NCI-H446 treated with DMSO at 0.1 percent for 48 hours (cell line): ENCODE measurements at places on chromosomes 6 and 20.

DNA sequence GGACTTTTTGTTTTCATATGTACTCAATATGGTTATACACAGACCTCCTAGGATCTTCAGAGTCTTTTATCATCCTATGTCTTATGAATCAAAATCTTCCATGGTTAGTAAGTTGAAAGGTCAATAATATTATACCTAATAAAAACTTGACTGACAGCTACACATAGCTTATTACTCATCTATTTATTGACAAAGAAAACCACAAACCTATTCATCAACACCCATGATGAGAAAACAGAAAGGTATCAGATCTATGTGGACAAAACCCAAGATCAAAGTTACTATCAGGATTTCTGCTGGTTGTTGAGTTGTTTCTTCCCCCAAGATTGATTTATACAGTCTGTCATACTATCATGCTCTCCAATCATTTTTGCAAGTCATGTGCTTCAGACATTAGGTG, 460.1 kb upstream of the MANEA start:
- DNase-seq: no peak

DNA sequence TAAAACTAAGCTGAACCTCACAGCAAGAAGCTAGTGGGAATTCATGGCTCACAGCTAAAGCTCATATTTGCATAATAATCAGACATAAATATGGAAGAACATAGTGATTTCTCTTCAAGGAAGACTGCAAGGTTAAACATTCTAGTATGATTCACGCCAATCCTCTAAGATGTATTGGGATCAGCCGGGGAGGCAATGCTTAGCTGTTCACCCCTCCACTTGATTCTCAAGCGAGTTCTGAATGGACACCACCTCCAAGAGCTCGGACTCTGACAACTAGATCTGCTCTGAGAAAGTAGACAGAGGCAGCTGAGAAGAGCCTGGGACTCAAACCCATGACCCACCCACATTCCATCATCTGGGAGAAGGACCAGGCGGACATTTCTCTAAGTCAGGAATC, 118.4 kb upstream of the EDN1 start:
- DNase-seq: no peak

GRCh38 chr20:21523281-21523868, 9.5 kb upstream of the NKX2-2 start:
- DNase-seq: no peak

DNA sequence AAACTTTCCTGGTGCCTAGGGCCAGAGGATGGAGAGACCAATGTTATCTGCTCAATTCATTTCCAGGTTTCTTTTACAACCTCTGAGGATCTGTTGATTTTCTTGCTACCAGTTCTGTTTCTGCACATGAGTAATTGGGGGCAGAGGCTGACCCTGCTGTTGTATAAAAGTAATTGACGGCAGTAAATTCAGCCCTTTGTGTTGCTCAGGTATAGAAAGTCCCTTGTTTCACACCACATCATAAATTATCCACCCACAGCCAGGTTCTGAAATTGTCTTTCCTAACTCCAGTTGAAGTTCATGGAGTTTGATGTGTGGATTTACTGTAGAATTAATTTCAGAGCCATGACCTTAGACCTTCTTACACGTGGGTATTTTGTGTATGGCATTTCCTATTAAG, 107.4 kb upstream of the GRIK2 start:
- no peak for DNase-seq

DNA sequence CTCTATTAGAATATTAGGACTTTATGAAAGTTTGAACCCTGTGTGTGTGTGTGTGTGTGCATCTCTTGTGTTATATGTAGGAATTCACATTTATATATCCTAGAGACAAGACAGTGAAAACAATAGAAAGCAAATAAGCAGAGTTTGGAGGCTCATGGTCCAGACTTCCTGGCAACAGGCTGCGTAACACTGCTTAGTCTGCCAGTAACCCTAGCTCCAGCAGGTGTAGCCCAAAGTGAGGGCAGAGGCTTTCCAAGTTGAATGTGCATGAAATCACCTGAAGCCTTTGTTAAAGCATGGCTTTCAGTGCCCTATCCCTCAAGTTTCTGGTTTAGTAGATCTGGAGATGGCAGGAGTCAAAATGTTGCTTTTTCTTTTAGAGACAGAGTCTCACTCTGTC, 569.9 kb downstream of the KIF16B start:
- no peak for DNase-seq

GRCh38 chr20:23923891-23924435, 44.4 kb upstream of the CST5 start:
- DNase-seq: no peak

DNA sequence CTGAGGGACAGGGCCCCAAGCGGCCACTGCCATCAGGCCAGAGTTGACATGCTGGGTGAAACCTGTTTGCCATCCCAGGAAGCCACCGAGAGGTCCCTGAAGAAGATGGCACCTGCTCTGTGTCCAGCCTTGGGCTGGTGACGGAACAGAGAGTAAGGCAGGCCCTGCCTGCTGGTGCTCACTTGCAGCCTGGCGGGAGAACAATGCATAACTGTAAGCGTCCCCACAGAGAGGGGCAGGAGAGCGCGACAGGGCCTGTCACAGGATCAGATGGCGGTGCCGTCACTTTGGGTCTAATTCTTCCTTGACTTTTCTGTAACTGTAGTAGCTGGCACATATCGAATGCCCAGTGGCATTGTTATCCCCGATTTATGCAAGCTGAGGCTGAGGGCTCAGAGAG, 29.0 kb upstream of the VSTM2L start:
- no peak for DNase-seq

- DNase-seq: no peak
These were observed 18.4 kb downstream of the GNL1 start for GRCh38 chr6:30537931-30538330.

DNA sequence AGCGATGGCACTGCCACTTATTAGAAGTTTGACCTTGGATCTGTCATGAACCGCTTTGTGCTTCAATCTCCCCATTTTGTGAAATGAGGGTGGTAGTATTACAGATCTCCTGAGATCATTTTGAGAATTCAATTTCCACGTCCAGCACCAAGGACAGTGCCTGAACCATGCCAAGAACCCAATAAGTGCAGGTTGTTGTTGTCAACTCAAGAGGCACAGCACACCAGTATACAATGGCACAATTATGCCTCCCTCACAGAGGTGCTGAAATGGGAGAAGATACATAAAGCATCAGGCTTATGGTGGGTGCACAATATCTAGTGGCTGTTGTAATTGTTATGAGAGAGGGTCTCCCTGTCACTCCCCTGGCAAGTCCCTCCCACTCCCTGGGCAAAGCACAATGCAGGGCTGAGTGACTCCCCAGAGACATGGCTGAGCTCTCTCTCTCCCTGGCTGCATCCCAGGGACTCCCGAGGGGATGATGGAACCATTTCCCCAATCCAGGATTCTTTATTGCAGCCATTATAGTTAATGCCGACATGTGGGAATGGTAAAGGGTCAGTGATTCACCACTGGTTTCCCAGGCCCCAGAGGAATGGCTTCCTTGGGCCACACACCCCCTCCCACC, 78.7 kb downstream of the CDH22 start:
- DNase-seq: no peak

DNA sequence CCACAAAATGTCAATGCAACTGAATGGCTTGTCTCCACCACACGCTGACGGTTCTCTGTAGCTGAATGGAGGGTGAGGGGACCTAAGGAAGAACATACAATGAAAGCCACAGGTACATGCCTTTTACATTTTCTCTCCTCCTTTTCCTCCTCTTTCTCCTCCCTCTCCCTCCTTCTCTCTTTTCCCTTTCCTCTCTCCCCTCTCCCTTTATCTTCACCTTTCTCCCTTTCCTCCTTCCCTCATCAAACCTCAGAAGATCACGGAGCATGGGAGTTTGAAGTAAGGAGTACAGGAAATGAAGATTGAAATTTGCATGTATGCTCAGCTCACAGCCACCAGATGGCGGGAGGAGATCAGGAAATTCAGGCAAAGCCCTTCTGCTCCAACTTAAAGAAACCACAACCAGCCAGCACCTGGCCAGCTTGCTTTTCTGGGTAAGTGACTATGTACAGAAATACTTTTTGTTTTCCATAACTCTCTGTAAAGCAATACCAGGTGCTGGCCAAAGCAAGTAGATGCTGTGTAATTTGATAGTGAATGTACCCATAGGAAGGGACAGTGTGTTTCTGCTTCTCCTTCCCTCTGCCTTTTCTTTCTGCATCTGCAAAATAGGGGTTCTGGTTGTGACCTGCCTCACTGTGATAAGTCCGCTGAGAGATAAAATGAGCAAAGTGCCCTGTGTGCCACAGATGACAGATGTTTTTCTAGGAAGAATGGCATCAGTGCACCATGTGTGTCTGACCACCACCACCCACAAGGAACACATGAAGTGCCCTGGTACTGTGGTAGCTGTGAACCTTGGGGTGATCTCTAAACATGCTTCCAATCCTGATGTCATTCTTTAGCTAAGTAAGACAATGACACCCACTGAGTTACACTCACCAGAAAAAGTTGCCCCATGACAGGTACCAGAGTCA, 18.6 kb upstream of the FOXO3 start:
- peak; percentile 35 for DNase-seq

GRCh38 chr6:154548130-154548830, 37.8 kb upstream of the CNKSR3 start:
- DNase-seq: no peak

DNA sequence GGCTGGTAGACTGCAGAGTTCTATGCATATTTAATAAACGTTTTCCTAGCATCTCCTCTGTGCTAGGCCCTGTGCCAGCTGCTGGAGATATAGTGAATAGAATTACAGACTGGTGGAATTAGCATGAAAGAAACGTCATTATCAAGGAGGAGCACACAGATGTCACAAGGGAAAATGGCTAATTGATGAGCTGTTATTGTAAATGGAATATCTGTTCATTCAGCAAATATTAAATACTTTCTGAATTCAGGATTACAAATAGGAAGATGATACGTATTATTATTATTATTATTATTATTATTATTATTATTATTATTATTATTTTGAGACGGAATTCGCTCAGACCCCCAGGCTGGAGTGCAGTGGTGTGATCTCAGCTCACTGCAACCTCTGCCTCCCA, 1.2 kb downstream of the AAR2 start:
- no peak for DNase-seq

GRCh38 chr6:137709424-137710236, 157.4 kb upstream of the TNFAIP3 start:
- DNase-seq: no peak

DNA sequence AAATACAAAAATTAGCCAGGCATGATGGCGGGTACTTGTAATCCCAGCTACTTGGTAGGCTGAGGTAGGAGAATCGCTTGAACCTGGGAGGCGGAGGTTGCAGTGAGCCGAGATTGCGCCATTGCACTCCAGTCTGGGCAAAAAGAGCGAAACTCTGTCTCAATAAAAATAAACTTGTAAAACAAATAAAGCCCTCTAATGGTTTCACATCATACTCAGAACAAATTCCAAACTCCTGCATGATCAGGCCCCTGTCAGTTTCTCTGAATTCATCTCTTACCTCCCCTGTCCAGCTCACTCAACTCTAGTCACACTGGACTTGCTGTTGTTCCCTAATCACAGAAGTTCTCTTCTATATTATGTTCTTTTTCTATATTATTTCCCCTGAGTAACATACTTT, 43.1 kb upstream of the SGK1 start:
- DNase-seq: no peak

GRCh38 chr20:1371202-1371782, 21.6 kb downstream of the FKBP1A start:
- DNase-seq: no peak

DNA sequence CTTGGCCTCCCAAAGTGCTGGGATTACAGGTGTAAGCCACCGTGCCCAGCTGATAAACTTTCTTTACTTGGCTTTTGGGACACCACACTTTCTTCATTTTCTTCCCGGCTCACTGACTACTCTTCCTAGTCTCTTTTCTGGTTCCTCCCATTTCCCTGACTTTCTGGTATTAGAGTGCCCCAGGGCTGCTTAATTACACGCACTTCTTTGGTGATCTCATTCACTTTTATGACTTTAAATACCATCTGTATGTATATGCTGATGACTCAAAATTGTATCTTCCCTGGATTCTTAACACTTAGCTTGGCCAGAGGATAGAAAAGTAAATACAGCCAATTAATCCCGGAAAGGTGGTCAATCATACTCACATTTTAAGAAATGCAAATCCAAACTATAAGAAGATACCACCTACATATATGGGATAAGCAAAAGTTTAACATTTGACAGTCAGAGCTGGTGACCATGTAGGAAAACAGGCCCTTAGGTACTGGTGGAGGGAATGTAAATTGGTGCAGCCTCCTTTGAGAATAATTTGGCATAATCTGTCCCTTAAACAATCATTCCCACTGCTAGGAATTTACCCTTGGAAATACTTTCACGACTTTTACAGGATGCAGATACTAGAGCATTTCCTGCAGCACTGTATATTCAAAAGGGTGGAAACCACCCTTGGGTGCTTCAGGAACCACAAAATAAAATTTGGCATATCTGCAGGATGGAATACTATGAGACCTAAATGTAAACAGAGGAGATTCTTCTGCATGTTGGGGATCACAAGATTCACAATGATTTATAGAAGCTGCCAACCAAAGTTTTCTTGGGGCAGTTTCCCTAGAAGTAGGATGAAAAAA, 9.4 kb upstream of the NANP start:
- DNase-seq: no peak

- DNase-seq: no peak
These were observed 1.4 kb upstream of the AAR2 start for GRCh38 chr20:36234771-36235320.

DNA sequence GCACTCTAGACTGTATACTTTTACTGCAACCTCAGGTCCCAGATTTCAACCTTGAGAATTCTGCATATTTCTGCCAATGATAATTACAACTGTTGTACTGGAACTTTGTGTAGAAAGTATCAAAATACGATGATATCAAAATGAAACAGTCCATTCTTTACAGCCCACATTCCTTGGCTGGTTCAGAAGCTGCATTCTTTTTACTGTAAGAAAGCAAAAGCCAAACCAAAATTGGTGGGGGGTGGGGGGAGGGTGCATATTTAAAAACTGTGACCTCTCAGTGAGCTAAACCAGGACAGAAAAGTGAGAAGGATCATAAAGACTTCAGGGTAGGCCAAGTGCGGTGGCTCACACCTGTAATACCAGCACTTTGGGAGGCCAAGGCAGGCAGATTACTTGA, 41.8 kb upstream of the UBR2 start:
- no peak for DNase-seq

DNA sequence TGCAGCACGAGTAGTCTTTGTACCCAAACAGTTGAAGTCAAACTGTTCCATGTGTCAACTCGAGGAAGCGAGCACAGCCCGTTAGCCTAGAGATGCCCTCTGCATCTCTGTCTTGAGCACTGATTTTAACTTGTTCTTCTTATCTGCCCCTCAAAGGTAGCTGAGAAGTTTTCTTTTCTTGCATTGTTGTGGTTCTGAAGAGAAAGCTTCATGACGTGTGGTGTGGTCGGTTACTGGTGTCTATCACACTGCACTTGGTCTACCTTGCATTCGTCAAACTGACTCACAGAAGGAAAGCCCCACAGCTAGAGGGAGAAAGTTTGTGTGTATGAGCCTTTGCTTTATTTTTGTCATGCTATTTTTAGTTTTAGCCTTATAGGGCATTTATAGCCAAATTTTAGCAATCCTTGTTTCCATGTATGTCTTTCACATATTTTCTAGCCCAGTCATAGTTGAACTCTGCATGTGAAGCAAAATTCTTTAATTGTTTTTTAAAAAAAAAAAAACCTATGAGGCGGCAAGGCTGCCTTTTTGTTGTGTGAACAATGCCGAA, 115.1 kb downstream of the JAG1 start:
- DNase-seq: no peak

GRCh38 chr6:136303516-136303915, 13.9 kb upstream of the BCLAF1 start:
- no peak for DNase-seq
